ENCODE measurements at places on chromosomes 7 and 10.

GRCh38 chr7:158281441-158281840 is 306.2 kb downstream of the PTPRN2 start:
- DNase-seq = no peak

DNA sequence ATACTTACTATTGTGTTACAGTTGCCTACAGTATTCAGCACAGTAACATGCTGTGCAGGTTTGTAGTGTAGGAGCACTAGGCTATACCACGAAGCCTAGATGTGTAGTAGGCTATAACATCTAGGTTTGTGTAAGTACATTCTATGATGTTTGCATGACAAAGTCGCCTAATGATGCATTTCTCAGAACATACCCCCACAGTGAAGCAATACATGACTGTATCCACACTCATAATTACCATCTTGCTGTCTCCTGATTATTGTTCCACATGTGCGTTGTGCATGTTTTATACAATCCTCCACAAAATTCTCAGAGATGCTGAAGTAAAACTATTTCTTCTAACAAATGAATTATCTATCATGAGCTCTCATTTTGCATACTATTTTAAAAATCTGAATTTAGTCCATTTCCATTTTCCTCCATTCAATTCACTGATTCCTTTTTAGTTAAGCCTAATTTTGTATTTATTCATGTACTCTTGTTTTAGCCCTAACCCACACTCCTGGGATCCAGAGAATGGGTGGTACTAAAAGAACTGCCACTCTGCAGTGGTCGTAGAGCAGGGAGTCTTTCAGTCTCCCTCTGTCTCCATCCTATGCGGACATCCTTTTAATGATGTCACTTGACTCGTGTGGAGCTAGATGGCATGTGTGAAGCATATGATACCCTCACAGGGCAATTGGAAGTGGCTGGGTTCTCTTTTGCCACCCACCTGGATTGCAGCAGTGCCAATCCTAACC is 67.6 kb upstream of the CAV2 start:
- no peak for DNase-seq

- DNase-seq = no peak
Observed at GRCh38 chr7:32574626-32575025, 79.3 kb downstream of the AVL9 start.

- peak; percentile 35 for DNase-seq
Observed at GRCh38 chr10:47456794-47457527, 27.0 kb downstream of the ANXA8 start.

DNA sequence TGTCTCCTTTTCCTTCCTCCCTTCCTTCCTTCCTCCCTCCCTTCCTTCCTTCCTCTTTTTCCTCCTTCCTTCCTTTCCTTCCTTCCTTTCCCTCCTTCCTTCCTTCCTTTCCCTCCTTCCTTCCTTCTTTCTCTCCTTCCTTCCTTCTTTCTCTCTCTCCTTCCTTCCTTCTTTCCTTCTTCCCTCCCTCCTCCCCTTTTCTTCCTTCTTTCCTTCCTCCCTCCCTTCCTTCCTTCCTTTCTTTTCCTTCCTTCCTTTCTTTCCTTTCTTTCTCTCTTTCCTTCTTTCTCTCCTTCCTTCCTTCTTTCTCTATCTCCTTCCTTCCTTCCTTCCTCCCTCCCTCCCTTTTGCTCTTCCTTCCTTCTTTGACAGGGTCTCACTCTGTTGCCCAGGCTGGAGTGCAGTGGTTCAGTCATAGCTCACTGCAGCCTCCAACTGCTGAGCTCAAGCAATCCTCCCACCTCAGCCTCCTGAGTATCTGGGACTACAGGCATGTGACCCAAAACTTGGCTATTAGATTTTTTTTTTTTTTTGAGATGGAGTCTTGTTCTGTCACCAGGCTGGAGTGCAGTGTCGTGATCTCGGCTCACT is 15.9 kb upstream of the CYTH3 start:
- DNase-seq = no peak

All from H1 (cell line).